ENCODE measurements at places on chromosomes 16 and 17. TPM values are rescaled to one million over a fixed set of nuclear protein-coding genes. Genes with fewer than 3 reads are reported as not detected.

SEC14L5 gene
- not detected for total RNA-seq

SYNGR3 gene
- 3.6 TPM for total RNA-seq

CA5A gene
- total RNA-seq: not detected

CNGB1 gene
- total RNA-seq: not detected

CENPV gene
- total RNA-seq: 56.4 TPM

DPEP3 gene
- total RNA-seq: 0.18 TPM

NXN gene
- total RNA-seq: 0.31 TPM

PABPN1L gene
- not detected for total RNA-seq

VPS9D1 gene
- total RNA-seq: 4.0 TPM

SLC16A3 gene
- total RNA-seq: 31.8 TPM

SLFN12 gene
- total RNA-seq: 7.9 TPM

CTRB2 gene
- not detected for total RNA-seq

MARVELD3 gene
- not detected for total RNA-seq

IRF8 gene
- total RNA-seq: 19.2 TPM

BTBD17 gene
- not detected for total RNA-seq

FDXR gene
- total RNA-seq: 32.9 TPM

C16orf89 gene
- total RNA-seq: not detected

OR1E2 gene
- not detected for total RNA-seq

LLGL2 gene
- 17.1 TPM for total RNA-seq

CRYM gene
- total RNA-seq: not detected

PRDM7 gene
- total RNA-seq: not detected

KRT32 gene
- total RNA-seq: not detected

SRCIN1 gene
- total RNA-seq: 0.50 TPM

SGCA gene
- total RNA-seq: not detected

GP1BA gene
- not detected for total RNA-seq

KRT16 gene
- not detected for total RNA-seq

PERCC1 gene
- total RNA-seq: 0.48 TPM

MYO1D gene
- total RNA-seq: 11.5 TPM

DNAI2 gene
- total RNA-seq: 0.37 TPM

WFDC1 gene
- total RNA-seq: not detected

RND2 gene
- total RNA-seq: 0.22 TPM

IL32 gene
- total RNA-seq: 975 TPM

TBC1D26 gene
- 0.26 TPM for total RNA-seq

WSCD1 gene
- total RNA-seq: 0.13 TPM

RFFL gene
- 33.1 TPM for total RNA-seq

KRTAP4-9 gene
- total RNA-seq: not detected

VASN gene
- 0.31 TPM for total RNA-seq

SYCE1L gene
- total RNA-seq: 3.9 TPM

CDRT15 gene
- total RNA-seq: not detected

SHISA6 gene
- total RNA-seq: not detected

CLEC19A gene
- not detected for total RNA-seq

CPSF4L gene
- total RNA-seq: not detected

CSH1 gene
- not detected for total RNA-seq

VMO1 gene
- total RNA-seq: not detected

CPD gene
- 26.7 TPM for total RNA-seq

LGALS9C gene
- not detected for total RNA-seq

LPCAT2 gene
- 1.2 TPM for total RNA-seq

CLEC18A gene
- 0.24 TPM for total RNA-seq

USP36 gene
- 118 TPM for total RNA-seq

KRT34 gene
- total RNA-seq: not detected

NT5M gene
- total RNA-seq: 5.4 TPM

MYH2 gene
- total RNA-seq: not detected

CD300A gene
- total RNA-seq: 3.1 TPM

MRM1 gene
- total RNA-seq: 24.9 TPM

SULT1A2 gene
- 0.46 TPM for total RNA-seq
